ENCODE measurements at places on chromosomes 16 and 17.

- DNase-seq, result no peak
Observed at GRCh38 chr17:48444516-48445247, 14.7 kb upstream of the SKAP1 start.

DNA sequence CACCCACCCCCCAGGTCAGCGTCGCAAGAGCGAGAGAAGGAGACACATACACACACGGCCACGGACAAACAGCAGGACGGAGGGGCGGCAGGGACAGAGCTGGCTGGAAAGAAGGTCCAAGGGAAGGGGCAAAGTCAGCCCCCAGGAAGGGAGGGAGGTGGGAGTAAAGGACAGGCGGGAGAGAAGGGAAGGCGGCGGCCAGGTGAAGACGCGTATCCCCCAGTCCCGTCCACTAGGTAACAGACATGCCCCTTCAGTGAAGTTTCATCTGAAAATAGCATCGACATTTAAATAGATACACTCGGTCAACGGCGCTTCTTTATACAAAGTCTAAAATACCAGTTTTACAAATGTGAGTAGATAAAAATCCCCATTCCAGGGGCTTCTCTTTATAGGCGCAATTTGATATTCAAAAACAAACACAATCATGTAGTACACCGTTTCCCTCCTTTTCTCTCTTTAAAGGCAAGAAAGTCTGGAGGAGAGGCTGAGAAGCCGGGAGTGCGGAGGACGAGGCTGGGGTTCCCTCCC lies 4.5 kb downstream of the CBX8 start:
- no peak for DNase-seq

DNA sequence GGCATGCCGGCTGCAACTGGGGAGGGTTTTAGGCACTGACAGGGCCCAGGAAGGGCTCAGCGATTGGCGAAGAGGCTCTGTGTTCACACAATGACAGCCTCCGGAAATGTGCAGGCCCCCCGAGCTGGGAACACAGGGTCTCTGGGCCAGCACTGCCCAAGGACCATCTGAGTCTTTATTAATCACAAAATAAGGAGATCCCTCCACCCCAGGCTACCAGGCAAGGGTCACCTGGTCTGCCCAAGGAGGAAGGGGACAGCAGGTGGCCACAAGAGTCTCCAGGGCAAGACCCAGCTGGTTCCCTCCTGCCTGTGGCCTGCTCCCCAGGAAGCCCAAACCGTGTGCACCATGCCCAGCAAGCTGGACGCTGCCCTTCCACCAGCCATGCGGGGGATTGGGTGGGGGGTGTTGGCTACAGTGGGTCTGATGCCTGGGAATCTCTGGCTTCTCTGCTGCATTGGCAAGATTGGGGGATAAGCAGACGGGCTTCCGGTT lies 52.1 kb upstream of the TNRC6C start:
- DNase-seq, result peak; percentile 35

DNA sequence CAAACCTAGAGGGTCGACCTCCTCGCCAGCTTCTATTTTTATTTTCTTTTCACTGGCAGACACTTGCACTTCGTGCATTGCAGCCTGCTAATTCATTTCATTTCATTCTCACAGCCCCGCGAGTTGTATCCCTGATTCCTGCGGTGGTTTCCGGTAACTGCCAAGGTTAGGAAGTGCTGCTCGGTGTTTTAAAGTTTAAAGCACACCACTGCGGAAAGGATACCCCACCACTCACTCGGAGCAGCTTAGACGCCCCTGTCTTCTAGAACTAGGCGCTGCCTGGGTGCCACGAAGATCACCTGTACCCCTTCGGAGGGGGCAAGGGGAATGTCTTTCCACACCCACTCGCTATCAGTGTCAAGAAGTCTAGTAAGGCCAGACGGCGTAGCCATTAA lies 509 bp downstream of the CNEP1R1 start:
- no peak for DNase-seq

GRCh38 chr16:1645914-1646525 lies 32.1 kb upstream of the JPT2 start:
- DNase-seq, result no peak

- DNase-seq, result no peak
Observed at GRCh38 chr17:53101706-53102105, 721.0 kb upstream of the KIF2B start.

- no peak for DNase-seq
Observed at GRCh38 chr17:43803758-43804157, 23.5 kb downstream of the CFAP97D1 start.

GRCh38 chr16:12793120-12793864 lies 10.4 kb downstream of the CPPED1 start:
- no peak for DNase-seq

DNA sequence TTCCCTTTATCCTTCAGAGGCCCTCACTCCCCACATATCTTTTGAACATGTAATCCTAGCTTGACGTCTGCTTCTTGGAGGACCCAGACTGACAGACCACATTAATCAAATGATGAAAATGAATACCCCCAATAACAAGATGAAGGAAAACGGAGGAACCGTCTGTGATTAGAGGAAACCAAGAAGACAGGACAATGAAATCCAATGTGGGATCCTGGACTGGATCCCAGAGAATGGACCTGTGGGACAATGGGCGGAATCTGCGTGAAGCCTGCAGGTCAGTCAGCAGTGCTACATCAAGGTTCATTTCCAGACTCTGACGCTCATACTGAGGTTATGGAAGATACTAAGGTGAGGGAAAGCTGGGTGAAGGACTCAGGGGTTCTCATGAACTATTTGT lies 35.9 kb downstream of the MBTPS1 start:
- no peak for DNase-seq

GRCh38 chr17:57619061-57619937 lies 125.8 kb downstream of the CCDC182 start:
- no peak for DNase-seq

- DNase-seq, result no peak
Observed at GRCh38 chr17:12229335-12229734, 208.7 kb downstream of the MAP2K4 start.

- DNase-seq, result no peak
Observed at GRCh38 chr16:73054813-73055482, 7.0 kb upstream of the ZFHX3 start.

DNA sequence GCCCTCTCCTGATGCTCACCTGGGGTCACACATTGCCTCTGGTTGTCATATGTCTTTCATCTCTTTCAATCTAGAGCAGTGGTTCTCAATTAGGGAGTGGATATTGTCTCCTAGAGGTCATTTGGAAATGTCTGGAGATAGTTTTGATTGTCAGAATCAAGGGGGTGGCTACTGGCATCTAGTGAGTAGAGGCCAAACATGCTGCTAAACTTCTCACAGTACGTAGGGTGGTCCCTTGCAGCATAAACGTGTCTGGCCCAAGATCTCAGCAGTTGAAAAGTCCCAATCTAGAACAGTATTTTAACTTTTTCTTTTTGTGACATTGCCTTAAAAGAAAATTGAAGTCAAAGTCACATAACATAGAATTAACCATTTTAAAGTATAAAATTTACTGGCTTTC lies 30.5 kb upstream of the SLC5A10 start:
- no peak for DNase-seq

- no peak for DNase-seq
Observed at GRCh38 chr16:84464116-84464515, 40.3 kb downstream of the MEAK7 start.

- DNase-seq, result no peak
Observed at GRCh38 chr17:19369846-19370492, 7.4 kb upstream of the B9D1 start.

DNA sequence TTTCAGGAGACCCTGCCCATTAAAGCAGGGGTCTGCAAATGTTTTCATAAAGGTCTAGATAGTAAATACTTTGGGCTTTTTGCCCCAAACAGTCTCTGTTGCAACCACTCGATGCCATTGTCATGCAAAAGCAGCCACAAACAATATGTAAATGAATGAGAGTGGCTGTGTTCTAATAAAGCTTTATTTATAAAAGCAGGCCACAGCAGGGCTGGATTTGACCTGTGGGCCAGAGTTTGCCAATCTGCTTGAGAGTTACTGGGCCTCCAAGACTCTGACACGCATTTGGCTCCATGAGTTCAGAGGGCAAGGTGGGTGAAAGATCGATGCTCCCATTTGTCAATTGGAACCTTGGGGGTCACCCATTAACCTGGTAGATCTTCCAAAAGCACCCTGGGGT lies 217.3 kb upstream of the SDK2 start:
- DNase-seq, result no peak

- DNase-seq, result no peak
Observed at GRCh38 chr16:35174016-35174415, 1714.6 kb downstream of the TP53TG3F start.

DNA sequence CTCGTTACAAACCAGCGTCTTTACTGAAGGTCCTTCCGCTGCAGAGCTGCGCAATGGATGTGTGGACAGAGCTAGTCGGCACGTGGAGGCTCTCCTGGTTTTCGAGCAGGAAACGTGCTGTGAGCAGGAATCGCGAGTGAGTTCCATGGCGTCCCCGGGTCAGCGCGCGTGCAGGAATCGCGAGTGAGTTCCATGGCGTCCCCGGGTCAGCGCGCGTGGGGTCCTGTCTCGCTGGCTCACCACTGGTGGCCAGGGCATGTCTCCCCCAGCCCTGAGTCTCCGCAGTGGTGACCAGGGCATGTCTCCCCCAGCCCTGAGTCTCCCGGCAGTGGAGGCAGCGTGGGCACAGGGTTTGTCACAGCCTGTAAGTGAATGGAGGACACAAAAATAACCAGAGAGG lies 62.7 kb downstream of the KLHDC4 start:
- DNase-seq, result no peak

GRCh38 chr17:36941265-36942010 lies 4.2 kb downstream of the LHX1 start:
- DNase-seq, result no peak
